T-cell (primary cell): ENCODE measurements at places on chromosomes 13 and 19. TPM values are rescaled to one million over a fixed set of nuclear protein-coding genes. Genes with fewer than 3 reads are reported as not detected.

GRCh38 chr13:110014719-110015118, 228.3 kb upstream of the IRS2 start:
- H3K27ac ChIP-seq: no peak overlapping the region
- H3K36me3 ChIP-seq: no peaks in the 10 kb centered on the region
- H3K4me3 ChIP-seq: no peak overlapping the region
- H3K27me3 ChIP-seq: no peaks in the 10 kb centered on the region

GRCh38 chr19:51714848-51715247, 8.9 kb downstream of the HAS1 start:
- H3K27me3 ChIP-seq: peaks cover 24% of the 10 kb centered on the region
- H3K4me1 ChIP-seq: no peaks in the 10 kb centered on the region
- H3K4me3 ChIP-seq: no peak overlapping the region
- no peak overlapping the region for H3K27ac ChIP-seq

GRCh38 chr13:48501705-48502104, 31.2 kb downstream of the RCBTB2 start:
- H3K27me3 ChIP-seq: no peaks in the 10 kb centered on the region
- no peak overlapping the region for H3K4me3 ChIP-seq
- no peak for DNase-seq
- peaks cover 46% of the 10 kb centered on the region for H3K4me1 ChIP-seq

DNA sequence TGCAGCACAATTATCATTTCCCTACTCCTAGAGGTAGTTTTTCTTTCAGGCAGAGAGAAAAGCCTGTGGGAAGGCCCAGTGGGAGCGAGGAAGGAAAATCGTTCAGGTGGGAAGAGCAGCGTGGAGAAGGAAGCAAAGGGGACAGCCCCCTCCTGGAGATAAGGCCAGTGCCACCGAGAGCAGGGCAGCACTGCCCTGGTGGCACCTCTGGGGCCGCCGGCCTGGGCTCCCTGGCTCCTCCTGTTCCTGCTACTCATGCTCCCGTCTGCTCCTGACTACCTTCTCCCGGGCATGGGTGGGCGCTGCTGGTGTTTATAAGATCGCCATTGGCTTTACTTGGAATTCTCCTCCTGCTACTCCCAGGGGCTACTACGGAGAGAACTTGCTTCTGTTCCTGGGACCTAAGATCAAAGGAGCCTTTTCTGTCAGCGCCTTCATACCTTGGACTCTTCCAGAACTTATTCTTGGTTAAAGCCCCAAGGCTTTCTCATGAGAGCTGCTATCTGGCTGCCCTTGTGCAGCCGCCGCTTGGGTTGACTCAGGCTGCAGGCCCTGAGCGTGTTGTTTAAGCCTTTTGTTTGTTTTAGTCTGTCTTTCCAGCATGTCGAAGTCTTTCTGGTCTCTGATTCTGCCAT, 3.7 kb upstream of the FLT1 start:
- no peaks in the 10 kb centered on the region for H3K27me3 ChIP-seq
- no peaks in the 10 kb centered on the region for H3K36me3 ChIP-seq
- no peak overlapping the region for H3K27ac ChIP-seq
- H3K4me1 ChIP-seq: peaks cover 13% of the 10 kb centered on the region
- no peak for DNase-seq
- no peak overlapping the region for H3K4me3 ChIP-seq

DNA sequence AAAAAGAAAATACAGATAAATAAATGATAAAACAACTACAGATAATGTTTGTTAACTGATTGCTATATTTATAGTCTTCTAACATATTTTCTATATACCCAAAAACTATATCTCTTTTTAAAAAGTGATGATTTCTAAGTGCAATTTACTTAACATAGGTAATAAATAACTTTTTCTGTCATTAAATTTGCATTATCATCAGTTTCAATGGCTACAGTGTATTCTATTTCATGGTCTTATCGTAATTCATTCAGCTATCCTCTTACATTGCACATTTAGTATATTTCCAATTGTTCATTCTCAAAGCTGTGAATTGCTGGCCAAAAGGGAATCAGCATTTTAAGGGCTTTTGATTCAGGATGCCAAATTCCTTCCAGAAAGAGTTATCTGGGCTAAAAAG, 3.6 kb downstream of the ZNF180 start:
- H3K4me1 ChIP-seq: peaks cover 34% of the 10 kb centered on the region
- no peak overlapping the region for H3K27ac ChIP-seq
- no peaks in the 10 kb centered on the region for H3K27me3 ChIP-seq
- H3K4me3 ChIP-seq: no peak overlapping the region
- peaks cover 25% of the 10 kb centered on the region for H3K36me3 ChIP-seq
- no peak for DNase-seq

GRCh38 chr19:40388481-40388880, 1.5 kb downstream of the HIPK4 start:
- no peaks in the 10 kb centered on the region for H3K36me3 ChIP-seq
- DNase-seq: no peak
- no peak overlapping the region for H3K27ac ChIP-seq

DNA sequence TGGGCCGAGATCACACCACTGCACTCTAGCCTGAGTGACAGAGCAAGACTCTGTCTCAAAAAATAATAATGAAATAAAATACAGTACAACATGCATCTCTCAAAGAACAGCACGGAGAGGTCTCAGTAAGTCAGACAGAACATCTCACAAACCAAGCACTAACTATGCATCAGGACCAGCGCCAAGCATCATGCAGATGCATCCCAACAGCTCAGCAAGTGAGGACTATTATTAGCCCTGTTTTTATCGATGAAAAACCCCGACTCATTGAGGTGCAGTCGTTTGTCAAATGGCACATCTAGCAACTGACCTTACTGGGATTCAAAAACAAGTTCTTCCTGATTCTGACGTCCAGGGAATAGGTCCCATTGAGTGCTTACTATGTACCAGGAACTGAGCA, 3.8 kb downstream of the C19orf47 start:
- H3K4me1 ChIP-seq: peaks cover 6% of the 10 kb centered on the region
- peaks cover 9% of the 10 kb centered on the region for H3K36me3 ChIP-seq
- no peak overlapping the region for H3K27ac ChIP-seq

DNA sequence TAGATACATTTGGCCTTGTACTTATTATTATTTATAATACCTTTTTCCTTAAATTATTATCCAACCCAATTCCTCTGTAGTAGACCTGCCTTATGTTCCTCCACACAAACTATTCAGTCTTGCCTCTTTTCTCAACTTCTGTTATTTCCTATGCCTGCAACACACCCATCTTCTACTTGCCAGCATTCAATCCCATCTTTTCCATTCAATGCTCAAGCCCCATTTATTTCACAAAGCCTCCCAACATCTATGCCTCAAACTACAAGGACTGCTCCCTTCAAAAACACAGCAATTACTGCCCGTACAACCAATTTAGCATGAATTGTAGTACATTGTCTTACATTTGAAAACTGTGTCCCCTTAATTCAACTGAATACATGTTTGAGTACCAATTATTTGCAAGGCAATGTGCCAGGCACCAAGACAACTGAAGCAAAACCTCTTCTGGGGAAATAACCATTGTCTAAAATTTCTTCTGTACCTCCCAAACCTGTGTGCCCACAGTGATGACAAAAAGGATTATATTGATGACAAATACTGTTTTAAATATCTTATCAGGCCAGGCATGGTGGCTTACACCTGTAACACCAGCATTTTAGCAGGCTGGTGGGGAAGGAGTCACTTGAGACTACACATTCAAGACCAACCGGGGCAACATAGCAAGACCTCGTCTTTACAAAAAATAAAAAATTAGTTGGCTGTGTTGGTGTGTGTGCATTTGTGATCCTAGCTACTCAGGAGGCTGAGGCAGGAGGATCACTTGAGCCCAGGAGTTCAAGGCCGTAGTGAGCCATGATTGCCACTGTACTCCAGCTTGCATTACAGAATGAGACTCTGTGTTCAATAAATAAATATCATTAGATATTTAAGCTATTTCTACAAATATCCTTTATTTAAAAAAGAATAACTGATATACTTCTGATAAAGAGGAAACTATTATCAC, 35.1 kb downstream of the ELF1 start:
- no peaks in the 10 kb centered on the region for H3K27me3 ChIP-seq
- no peaks in the 10 kb centered on the region for H3K36me3 ChIP-seq
- DNase-seq: no peak

- peaks cover 3% of the 10 kb centered on the region for H3K27me3 ChIP-seq
- H3K27ac ChIP-seq: no peak overlapping the region
- no peaks in the 10 kb centered on the region for H3K36me3 ChIP-seq
- no peak overlapping the region for H3K4me3 ChIP-seq
- DNase-seq: no peak
- H3K4me1 ChIP-seq: peaks cover 12% of the 10 kb centered on the region
Observed at GRCh38 chr19:295687-296370, 4.6 kb upstream of the PLPP2 start.

- no peaks in the 10 kb centered on the region for H3K27me3 ChIP-seq
- H3K27ac ChIP-seq: peak overlapping the region; percentile 94
- peaks cover 55% of the 10 kb centered on the region for H3K4me1 ChIP-seq
- peaks cover 12% of the 10 kb centered on the region for H3K36me3 ChIP-seq
- peak overlapping the region; percentile 61 for H3K4me3 ChIP-seq
Observed at GRCh38 chr19:48249502-48250014, 6.2 kb downstream of the CARD8 start.

- no peak for DNase-seq
- no peak overlapping the region for H3K4me3 ChIP-seq
- H3K4me1 ChIP-seq: peaks cover 4% of the 10 kb centered on the region
- no peak overlapping the region for H3K27ac ChIP-seq
- no peaks in the 10 kb centered on the region for H3K36me3 ChIP-seq
- H3K27me3 ChIP-seq: no peaks in the 10 kb centered on the region
Observed at GRCh38 chr13:46640843-46641242, 87.9 kb downstream of the LRCH1 start.

DNA sequence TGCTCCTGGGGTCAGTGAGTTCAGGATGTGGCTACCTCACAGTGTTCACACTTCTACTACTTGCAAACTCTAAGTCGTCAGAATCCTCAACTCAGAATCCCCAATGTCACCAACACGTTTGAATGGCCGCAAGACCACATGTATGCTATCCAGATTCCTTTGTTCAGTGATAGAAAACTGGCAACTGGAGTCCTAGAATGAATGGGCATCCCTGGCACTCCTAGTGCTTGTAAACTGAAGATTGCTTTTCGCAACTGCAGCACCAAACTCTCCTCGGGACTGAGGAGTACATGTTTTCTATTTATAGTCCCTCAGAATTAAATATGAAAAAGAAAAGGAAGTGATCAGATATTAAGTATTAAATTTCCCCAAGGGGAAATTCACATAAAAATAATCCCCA, 4.9 kb downstream of the SMAD9 start:
- peaks cover 5% of the 10 kb centered on the region for H3K27me3 ChIP-seq
- no peak for DNase-seq
- peaks cover 2% of the 10 kb centered on the region for H3K4me1 ChIP-seq
- H3K4me3 ChIP-seq: no peak overlapping the region

GRCh38 chr13:49615836-49616675, 12.3 kb upstream of the ARL11 start:
- H3K36me3 ChIP-seq: no peaks in the 10 kb centered on the region
- H3K4me3 ChIP-seq: no peak overlapping the region
- peaks cover 4% of the 10 kb centered on the region for H3K27me3 ChIP-seq

DNA sequence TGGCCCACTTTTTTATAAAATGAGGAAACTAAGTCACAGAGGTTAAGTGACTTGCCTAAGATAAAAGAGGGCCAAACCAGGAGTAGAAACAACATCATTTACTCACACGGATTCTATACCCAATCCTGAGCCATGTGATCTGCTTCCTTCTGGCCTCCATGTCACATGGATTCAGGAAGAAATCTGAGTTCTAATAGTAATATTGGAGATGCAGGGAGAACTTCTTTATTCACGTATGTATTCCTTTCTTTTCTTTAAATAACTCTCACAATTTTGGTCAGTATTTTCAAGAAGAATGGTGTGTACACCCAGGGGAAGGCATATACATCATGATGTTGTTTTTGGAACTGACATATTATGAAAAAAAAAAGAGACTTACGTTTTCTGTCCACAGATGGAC, 1.8 kb downstream of the POSTN start:
- no peak overlapping the region for H3K27ac ChIP-seq
- no peak overlapping the region for H3K4me3 ChIP-seq
- no peaks in the 10 kb centered on the region for H3K4me1 ChIP-seq
- H3K36me3 ChIP-seq: no peaks in the 10 kb centered on the region

DNA sequence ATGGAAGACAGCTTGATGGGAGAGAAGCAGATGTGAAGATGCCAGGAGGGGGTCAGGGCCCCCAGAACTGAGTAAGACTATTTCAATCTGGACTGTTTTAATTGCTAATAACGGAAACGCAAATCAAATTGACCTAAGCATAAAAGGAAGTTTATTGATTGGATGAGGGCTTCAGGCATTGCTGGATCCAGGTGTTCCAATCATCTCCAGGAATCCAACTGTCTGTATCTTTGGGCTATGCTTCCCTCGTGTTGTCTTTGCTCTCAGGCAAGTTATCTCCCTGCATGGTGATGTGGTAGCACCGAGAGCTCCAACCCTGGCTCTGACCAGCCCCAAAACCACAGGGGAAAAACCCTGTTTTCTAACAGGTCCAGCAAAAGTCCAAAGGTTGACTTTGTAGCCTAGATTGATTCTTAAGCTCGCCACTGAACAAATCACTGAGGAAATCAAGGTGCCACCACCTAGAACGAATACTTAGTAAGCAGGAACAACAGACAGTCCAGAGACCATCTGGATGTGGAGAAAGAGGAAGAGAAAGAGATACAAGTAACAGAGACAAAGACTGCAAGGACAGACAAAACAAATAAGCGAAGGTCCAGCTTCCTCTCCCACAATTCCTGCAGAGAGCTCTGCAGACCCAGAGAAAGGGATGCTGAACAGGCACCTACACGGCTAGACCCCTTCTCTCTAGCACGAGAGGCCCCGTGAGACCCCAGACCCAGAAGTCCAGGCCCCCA, 1.2 kb upstream of the C19orf81 start:
- no peaks in the 10 kb centered on the region for H3K4me1 ChIP-seq
- no peak for DNase-seq
- no peaks in the 10 kb centered on the region for H3K36me3 ChIP-seq
- no peak overlapping the region for H3K4me3 ChIP-seq
- no peak overlapping the region for H3K27ac ChIP-seq
- H3K27me3 ChIP-seq: no peaks in the 10 kb centered on the region

- no peaks in the 10 kb centered on the region for H3K4me1 ChIP-seq
- H3K27me3 ChIP-seq: no peaks in the 10 kb centered on the region
- no peaks in the 10 kb centered on the region for H3K36me3 ChIP-seq
- no peak overlapping the region for H3K27ac ChIP-seq
- DNase-seq: no peak
- H3K4me3 ChIP-seq: no peak overlapping the region
Observed at GRCh38 chr13:91181892-91182291, 165.6 kb upstream of the MIR17HG start.

CACNA1A gene
- total RNA-seq: 0.33 TPM

ZNF90 gene
- 4.2 TPM for total RNA-seq

ZNF112 gene
- total RNA-seq: not detected

UQCR11 gene
- 168 TPM for total RNA-seq

LILRA6 gene
- 0.58 TPM for total RNA-seq

B3GNT3 gene
- total RNA-seq: 0.79 TPM

RFPL4AL1 gene
- total RNA-seq: not detected

CAPN12 gene
- 2.5 TPM for total RNA-seq
